ENCODE measurements at places on chromosomes 1 and 21.

GRCh38 chr1:26335774-26336476 is 18.0 kb downstream of the CRYBG2 start:
- no peak for DNase-seq

DNA sequence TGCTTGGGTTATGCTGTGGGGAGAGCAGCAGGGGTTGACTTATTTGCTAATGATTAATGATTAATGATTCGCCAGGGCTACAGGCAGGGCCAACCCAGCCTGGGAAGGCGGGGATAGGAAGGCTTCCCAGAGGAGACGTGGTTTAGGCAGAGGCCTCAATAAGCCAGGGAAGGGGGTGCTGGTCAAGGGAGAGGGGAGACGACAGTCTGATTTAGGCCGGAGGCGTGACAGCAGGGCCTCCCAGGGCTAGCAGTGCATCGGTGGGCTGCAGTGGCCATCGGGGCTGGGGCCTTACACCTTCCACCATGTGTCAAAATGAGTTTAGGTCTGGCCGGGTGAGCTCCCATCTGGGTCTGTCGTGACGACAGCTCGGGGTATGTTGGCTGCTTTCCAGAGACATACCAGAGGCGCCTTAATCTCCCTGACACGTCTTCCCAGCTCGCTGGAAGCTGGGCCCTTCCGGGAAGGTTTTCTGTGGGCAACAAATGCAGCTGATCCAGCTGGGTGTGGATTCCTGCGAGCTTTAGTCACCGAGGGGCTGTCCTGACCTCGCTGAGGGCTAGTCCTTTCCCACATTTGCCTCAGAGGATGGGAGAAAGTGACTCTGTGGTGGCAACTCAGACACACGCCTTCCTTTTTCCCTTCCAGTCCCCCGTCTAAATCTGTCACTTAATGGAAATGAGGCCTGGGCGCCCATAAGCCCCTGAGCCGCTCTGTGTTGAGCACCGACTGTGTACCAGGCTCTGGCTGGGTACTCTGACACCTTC is 3.7 kb upstream of the SLC1A7 start:
- DNase-seq, result no peak

DNA sequence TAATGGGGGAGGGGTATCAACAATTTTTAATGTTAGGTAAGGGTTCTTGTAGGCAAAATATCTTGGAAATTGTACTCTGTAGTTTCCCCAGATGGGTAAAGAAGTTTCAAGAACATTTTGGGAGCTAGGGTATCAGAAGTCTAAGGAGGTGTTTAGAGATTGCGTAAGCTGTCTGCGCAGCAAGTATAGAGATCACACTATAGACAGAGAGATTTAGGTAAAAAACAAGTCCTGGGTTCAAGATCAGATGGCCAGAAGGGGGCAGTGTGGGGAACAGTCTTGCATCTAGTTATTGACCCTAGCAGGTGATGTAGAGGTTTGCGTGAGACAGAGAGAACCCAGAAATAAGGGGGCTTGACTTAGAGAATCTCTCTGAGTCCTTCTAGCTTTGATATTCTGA is 80.8 kb downstream of the S1PR1 start:
- DNase-seq, result no peak

GRCh38 chr1:167206166-167206835 is 14.4 kb upstream of the POU2F1 start:
- DNase-seq, result no peak

DNA sequence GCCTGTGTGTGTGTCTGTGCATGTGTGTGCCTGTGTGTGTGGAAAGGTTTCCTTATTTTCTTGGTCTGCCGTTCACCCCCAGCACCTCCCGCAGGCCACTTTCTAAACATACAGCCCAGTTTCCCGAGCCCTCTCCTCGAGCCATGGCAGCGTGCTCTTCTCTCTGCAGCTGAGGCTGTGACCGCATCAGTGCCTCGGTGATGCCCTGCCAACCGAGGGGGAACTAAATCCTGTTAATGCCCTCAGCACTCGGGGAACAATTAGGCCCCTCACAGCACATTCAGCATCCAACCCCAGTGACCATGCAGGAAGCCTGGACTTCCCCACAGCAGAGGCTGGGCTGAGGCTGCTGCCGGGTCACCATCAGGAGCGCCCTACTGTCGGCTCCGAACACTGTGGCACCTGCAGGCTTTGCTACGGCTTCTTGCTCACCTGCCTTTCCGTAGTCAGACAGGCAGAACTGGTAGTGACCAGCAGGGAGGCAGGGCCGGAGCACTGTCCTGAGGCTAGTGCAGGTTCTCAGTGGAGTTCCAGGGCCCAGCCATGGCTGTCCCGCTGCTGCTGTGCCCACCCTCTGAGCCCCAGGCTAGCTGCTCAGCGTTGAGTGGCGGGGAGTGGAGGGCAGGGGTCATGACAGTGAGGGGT is 8.1 kb downstream of the GPR137B start:
- no peak for DNase-seq

DNA sequence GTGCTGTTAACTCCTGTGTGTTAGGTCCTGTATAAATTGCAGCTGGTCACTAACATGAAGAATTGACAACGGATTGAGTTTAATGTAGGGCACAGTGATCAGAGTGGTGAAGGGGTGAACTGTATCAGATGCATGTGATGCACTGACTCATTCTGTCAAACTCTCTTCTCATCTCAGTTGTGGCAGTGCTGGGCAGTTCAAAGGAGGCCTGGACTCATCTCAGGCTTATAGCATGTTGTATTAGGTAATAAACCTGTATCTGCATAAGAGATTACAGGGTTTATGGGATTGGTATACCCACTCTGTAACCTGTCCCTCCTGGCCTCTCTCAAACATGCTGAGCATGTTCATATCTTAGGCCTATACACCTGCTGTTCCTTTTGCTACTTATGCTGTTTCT is 12.4 kb upstream of the GBP3 start:
- no peak for DNase-seq

DNA sequence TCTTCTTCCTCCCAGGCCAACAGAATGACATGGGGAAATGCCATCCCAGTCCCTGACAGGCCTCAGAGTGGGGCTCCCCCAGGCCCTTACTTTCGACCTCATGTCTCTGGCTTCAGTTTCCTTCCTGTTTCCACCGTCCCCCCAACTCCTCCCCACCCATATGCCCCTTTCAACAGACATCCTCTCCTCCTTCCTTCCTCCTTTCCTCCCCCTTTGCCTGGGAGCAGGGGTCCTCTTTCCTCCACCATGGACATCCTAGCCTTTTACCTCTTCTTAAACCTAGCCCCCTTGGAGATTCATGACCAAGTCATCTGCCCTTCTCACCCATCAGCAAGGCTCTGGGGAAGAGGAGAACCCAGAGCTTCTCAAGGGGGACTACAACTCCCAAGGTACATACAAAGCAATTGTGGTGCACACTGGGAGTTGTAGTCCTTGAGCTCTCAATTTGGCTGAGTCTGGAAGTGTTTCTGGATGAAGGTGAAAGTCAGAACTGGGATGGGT is 4.0 kb downstream of the ZBTB7B start:
- peak; percentile 74 for DNase-seq

GRCh38 chr21:20971296-20971921 is 26.8 kb upstream of the NCAM2 start:
- peak; percentile 65 for DNase-seq

- DNase-seq, result no peak
Measured at GRCh38 chr1:183303323-183303645, 114.9 kb downstream of the NMNAT2 start.

- DNase-seq, result no peak
Measured at GRCh38 chr1:182715531-182715930, 31.1 kb upstream of the RGS8 start.

- DNase-seq, result no peak
Measured at GRCh38 chr21:21007606-21008005, 9.4 kb downstream of the NCAM2 start.

- DNase-seq, result no peak
Measured at GRCh38 chr21:43348801-43349261, 78.1 kb downstream of the SIK1 start.

- no peak for DNase-seq
Measured at GRCh38 chr21:41825216-41825615, 53.9 kb downstream of the PRDM15 start.

DNA sequence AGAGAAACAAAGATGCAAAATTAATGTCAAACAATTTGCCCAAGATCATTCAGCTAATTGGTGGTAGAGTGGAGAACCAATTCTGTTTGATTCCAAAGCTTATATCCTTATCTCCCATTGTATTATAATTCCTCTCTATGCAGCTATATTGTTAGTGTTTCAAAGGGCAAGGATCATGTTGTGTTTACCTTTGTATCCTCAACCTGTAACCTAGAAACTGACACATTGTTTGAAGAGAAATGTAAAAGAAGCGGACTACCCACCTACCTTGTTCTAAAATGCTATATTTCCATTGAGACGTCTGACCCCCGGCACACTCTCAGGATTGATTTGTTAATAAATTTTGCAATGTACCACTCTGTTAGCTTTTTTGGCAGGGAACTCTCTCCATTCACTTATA is 9.3 kb downstream of the RAVER2 start:
- no peak for DNase-seq

DNA sequence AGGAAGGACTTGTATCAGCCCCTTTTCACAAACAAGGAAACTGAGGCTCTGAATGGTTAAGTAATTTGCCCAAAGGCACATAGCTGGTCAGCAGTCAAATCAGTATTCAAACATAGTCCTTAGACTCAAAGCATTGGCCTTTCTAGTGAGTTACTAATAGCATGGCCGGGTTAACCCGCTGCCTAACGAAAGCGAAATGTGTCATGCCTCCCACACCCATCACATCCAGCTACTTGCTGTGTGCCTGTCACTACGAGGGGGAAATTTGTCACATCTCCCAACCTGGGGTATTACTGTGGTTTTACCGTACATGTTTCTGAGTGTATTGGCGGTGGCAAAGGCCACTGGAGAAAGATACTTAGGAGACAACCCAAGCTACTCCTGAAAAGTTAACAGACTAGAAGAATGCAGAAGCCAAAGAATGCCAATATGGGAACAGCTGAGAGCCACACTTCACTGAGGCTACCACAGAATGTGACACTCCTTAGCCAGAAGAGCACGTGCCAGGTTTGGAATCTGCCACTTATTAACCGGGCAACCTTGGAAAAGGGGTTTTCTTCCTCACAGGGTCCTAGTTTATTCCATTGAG is 363.5 kb downstream of the KCNH1 start:
- no peak for DNase-seq

GRCh38 chr1:32048440-32048839 is 24.3 kb upstream of the TMEM39B start:
- no peak for DNase-seq

- DNase-seq, result peak; percentile 79
Measured at GRCh38 chr1:41496080-41497055, 11.9 kb upstream of the EDN2 start.

- DNase-seq, result no peak
Measured at GRCh38 chr1:43513471-43514173, 17.1 kb upstream of the PTPRF start.

GRCh38 chr1:18112611-18113010 is 5.0 kb downstream of the IGSF21 start:
- no peak for DNase-seq

GRCh38 chr1:79323239-79324025 is 316.9 kb upstream of the ADGRL4 start:
- no peak for DNase-seq

DNA sequence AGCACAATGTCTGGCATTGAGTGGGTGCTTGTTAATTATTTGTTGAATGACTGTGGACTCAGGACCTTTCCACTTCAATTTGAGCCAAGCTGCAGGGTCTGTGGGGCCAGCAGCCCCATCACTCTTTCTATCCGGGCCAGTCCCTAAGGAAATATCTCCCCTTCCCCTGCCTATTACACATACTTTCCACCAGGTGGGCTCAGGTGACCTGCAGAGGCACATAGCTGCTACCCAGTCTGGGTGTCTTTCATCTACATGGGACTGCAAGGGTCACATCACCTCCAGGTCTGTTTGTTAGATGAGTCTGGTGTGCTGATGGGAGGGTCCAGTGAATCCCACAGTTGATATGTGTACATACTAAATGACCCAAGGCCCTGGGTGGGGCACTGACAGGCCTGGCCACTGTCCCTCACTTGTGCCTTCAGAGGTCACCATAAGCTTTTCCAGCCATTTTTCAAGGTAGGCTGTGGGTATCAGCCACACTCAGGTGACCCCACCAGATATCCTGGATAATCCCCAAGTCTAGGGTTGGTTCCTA is 59.5 kb upstream of the KDM4A start:
- no peak for DNase-seq

- no peak for DNase-seq
Measured at GRCh38 chr1:227883073-227883520, 64.6 kb downstream of the WNT9A start.

GRCh38 chr1:151502859-151503780 is 8.1 kb upstream of the CGN start:
- no peak for DNase-seq

GRCh38 chr1:11340233-11340632 is 67.2 kb downstream of the UBIAD1 start:
- DNase-seq, result no peak

DNA sequence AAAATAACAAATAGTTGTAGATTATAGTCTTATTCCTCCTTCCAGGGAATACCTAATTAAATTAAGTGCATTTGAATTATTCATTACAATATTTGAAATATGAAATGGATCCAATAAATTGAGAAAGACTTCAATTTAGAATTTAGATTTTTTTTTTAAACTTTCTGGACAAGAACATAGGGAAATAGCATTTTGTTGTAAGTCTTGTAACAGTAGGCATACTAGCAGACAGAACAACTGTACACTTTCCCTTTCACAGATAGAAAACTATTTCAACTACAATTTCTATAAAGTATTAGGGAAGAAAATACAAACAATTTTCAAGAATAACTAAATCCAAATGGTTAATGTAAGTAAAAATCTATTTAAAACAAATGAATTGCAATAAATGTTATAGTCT is 577.5 kb downstream of the USP25 start:
- no peak for DNase-seq

GRCh38 chr1:70874063-70874462 is 173.6 kb downstream of the PTGER3 start:
- no peak for DNase-seq

DNA sequence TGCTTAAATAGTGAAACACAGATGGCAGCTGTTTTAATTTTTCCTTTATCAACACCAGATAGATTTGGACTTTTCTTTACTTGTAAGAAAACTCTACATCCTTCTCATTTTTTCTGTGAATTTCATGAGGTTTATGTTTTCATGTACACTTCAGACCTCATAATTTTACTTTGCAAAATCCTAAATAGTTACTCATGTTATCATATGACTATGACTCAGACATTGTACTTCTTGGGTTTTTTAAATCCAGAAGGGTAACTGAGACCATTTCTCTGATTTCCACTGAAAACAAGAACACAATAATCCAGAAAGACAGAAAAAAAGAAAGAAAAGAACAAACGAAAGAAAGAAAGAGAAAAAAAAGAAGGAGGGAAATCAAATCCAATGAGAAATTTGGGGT is 1021.6 kb downstream of the NCAM2 start:
- no peak for DNase-seq

- DNase-seq, result no peak
Measured at GRCh38 chr1:77322061-77322900, 40.5 kb downstream of the AK5 start.
